Left ventricle myocardium inferior (tissue), 1 donor: ENCODE measurements at places on chromosomes 5 and 9. TPM values are rescaled to one million over a fixed set of nuclear protein-coding genes. Genes with fewer than 3 reads are reported as not detected.
A peak's percentile ranks its signal among the peaks of the same experiment; 100 is the strongest.

DNA sequence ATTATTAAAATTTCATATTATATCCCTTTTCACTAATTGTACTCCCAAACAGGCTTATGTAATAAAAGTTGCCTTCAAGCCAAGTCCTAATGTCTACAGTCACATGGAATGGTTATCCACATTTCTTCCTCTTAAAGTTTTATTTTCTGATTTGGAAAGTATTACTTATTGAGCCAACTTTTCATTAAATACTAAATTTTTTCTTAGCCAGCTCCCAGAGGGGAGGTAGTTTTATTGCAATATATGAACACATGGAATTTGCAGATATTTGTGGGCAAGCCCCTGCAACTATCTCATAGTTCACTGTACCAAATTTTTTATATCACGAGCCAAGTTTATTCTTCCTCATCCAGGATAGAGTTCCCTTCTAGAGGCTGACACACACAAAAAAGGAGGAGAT, 332.8 kb upstream of the PTGER4 start:
- DNase-seq, result no peak

The PALM2AKAP2 gene
- 90.2 TPM for total RNA-seq

DNA sequence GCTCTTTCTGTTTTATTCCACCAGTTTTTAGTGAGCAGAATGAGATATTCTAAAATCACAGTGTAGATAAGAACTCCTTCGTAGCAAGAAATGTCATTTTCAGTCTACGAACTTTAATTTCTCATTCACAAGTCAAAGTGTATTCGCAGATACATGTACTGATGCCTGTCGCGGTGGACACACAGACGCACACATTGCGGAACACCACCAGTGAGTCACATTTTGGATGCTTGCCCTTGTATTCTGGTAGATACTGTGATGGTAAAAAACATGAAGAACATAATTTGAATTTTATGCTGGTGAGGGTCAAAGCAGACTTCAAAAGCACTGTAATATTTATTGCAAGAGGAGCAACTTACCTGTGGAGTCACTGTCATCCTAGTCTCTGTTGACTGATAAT, 4.7 kb upstream of the C9orf57 start:
- DNase-seq, result no peak

The SMU1 gene
- total RNA-seq, result 14.9 TPM

DNA sequence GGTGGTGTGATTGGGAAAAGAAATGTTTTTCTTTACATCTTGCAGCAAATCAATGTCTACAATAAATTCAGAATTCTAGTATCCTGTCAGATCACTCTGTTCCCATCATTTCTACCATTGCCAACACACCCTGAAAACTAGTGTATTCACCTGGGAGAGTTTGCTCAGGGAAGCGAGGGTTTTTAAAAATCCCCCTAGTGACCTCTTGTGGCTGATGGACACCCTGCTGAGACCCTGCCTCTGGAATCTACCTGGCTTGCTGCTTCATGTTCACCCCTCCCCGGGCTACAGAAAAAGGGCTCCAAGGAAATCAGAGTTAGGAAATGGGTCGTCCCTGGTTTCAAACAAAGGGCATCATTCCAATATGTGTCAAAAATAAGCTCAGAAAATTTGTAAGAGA, 21.4 kb upstream of the ALDOB start:
- no peak for DNase-seq

GRCh38 chr9:115671963-115672305, 481.7 kb upstream of the PAPPA start:
- no peak for DNase-seq

DNA sequence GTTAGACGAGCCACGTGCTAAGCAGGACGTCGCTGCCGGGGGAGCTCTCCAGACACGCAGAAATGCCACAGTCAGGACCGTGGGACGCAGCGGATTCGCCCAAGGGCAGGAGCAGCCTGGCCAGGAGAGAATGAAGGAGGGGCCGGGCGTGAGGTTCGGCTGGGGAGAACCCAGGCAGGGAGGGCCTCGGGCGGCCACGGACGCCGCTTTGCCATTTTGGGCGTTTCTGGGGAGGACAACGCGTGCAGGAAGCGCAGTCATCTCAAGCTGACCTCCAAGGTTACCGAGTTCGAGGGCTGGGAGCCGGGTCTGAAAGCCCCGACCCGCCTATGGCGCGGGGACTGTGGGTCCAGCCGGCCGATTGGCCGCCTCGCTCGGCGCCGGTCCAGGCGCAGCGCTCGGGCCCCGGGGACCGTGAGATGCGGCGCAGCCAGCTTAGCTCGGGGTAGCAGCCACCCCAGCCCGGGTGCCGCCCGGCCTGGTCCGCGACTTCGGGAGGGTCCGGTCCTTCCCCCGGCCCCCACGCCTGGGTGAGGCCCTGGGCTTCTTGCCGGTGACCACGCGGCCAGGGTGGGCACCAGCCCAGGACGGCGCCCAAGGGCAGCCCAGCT, 760 bp upstream of the MAN1B1 start:
- peak; percentile 63 for DNase-seq

The GARIN3 gene
- not detected for total RNA-seq

DNA sequence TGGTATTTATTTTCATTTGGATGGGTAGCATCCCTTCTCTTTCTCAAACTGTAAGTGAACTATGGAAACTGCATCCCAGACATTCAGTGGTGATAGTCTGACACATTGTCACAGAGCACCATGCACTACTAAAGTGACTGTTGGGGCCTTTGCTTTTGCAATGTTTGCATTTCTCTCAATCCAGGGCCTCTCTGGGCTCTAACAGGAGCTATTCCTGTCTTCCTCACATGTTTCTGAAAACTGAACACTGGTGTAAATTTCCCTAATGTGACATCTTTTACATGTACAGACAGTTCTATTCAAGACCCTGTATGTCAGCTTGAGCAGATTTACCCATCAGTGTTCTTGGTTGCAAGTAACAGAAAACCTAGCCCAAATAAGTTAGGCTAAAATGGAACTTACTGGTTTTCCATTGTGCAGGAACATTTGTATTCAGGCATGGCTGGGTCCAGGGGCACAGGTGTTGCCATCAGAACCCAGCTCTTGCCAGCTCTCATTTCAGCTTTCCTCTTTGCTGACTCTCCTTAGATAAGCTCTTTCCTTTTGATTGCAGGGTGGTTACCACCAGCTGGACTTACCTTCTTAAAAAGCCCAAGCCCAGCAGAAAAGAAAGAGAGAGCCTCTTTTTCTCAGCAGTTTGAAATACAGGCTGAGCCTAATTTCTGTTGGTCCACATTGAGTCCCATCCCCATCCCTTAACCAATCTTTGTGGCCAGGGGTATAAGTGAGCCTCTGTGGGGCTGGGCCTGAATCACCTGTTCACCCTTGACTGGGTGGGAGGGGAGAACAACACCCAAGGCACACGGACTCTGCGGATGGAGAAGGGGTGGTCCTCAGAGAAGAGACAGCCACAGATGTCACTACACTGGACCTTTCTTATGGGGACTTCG, 234.3 kb downstream of the NR3C1 start:
- DNase-seq, result no peak

The KCNMB1 gene
- total RNA-seq, result 1.3 TPM

- DNase-seq, result no peak
These were observed 56.2 kb upstream of the FTMT start for GRCh38 chr5:121795511-121795910.

The PCDHB7 gene
- total RNA-seq, result 0.55 TPM

DNA sequence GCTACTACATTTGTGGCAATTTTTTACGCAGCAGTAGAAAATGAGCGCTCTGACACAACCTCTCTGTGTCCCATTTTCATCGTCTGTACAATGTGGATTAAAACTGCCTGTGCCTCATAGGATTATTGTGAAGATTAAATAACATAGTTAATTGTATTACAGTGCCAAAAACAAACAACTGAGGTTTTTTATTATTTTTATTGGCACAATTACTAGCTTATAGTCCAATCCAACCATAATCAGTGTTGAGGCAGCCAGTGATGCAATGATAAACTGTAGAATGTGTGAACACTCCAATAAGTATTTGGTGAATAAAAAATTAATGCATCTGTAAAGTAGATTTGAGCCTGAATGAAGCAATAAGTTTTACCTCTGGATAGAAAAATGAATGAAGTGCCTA, 588.3 kb downstream of the DNAH5 start:
- no peak for DNase-seq

- peak; percentile 95 for DNase-seq
These were observed at the start of gene IER5L for GRCh38 chr9:129177791-129178567. Gene IER5L, minus strand, starts transcription at chr9:129178261. Its CDS starts 209 bp downstream, at chr9:129178052.

The ACOT12 gene
- not detected for total RNA-seq

DNA sequence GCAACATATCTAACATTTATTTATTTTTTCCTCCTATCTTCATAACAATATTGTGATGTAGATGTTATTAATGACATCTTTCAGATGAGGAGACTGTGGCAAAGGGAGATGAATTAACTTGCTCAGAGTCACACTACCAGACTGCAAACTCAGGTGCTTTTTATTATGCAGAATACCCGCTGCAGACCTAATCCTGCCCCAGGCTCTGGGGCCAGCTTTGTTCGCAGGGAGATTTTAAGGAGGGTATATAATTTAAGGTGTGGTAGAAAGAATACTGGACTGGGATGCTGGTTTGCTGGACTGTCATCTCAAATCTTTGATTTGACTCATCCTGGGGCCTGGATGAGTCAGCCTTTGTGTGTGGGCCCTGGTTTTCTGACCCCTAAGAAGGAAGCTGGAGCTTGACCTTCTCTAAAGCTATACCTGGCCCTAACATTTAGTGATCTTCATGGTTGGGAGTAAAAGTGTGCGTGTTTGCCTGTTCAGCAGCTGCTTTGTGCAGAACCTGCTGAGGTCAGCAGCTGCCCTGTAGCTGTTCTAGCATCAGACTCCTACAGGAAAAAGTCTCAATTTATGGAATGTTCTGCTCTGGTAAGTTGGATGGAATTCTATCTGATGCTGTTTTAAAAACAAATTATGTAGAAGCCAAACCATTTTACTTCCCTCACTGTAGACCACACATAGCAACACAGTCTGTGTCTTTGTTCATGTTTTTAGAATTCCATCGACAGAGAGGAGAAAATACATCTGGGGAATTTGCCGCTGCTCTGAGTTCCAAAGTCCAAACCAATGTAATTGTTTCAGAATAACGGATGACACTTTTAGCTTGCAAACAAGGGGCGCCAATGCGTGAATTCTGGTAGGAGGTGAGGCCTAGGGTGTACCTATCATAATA, 4.5 kb downstream of the SLC36A1 start:
- DNase-seq, result no peak

The CBY3 gene
- not detected for total RNA-seq

DNA sequence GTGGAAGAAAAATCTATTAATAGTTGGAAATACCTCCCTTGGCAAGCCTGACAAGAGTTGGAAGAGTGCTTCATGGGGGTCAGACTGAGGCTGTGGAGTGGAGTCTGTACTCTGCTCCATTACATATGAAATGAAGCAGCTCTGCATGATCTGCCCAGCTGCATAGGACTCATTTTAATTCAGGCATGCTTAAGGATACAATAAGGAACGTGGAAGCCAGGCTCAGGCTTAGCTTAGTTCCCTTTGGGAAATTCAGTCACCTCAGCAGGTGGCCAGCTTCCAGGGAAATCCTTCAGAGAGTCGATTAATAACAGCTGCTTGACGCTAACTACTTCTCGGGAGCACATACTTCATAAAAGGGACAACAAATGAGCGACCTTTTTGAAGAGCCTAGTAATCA, 1672.9 kb upstream of the WWC1 start:
- DNase-seq, result no peak

GRCh38 chr5:64532212-64532611, 26.4 kb downstream of the RGS7BP start:
- DNase-seq, result no peak

DNA sequence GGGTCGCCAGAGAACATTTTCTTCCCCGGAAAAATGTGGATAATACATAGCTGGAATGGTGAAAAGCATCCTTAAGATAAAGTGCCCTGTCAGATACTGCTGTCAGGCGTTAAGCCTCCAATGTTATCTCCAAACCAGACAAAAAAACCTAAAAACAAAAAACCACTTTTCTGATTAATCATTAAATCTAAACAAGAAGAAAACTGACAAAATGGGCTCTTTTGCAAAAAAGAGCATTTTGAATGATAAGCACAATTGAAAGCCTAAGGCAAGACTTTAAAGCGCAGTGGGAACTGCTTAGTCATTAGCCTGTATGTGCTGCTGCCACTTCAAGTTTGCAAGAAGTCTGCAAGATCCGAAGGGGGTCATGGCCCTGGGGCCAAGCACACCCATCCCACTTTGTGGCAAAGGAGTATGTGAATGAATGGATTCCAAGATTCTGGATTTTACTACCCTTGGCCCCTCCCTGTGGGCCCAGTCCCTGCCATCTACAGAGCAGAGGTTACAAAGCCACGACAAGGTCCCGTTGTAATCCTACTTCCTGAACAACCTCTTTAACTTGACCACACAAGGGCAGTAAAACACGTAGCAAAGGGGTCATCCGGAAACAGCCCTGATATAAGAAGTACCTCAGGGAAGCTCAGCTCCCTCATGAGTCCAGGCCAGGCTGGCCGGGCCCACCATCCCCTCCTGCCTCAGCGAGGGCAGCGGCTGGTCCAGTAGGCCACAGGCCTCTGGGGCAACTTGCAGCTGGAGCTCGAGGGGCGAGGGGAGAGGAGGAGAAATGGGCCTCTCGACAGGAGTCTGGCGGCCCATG, 29.7 kb downstream of the SHB start:
- no peak for DNase-seq
